ENCODE measurements at places on chromosomes 13 and 19.

DNA sequence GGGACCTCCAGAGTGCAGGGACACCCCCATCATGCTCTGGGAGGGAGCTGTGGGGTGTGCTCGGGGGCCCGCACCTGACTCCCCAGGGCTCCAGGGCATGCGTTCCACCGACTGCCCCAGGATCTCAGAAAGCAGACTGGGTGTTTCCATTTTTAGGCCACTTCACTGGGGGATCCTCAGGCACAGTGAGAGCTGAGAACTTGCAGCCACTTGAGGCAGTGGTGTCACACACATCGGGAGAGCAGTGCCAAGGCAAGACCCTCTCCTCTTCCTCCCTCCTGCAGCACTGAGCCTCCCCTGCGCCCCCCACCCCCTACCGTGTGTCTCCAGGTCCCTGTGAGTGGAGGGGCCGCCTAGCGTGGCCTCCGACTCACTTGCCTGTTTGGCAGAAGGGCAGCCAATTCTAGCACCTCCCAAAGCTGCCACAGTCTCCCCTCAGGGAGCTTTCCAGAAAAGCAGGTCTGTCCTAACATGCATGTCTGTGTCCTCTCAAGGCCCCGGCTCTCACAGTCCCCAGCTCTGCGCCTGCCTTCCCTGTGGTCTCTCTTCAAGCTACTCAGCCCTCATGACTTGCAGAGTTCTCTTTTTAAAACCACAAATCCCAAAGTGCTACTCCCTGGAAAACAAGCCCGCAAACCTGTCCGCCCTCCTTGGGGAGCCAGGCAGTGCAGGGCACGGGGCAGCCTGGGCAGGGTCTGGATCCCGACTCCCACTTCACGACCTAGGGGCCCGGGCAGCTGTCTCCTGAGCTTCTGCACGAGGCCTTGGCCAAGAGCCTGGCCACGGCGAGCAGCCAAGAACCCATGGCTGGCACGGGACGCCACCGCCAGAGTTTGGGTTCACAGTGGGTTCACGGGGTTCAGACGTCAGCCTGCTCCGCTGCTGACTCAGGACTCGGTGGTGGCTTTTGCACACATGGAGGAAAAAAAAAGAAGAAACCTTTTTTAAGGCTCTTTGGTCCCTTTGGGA is 94.1 kb downstream of the STK24 start:
- no peak for DNase-seq

GRCh38 chr13:81988567-81988966 is 1647.6 kb upstream of the SPRY2 start:
- no peak for DNase-seq

DNA sequence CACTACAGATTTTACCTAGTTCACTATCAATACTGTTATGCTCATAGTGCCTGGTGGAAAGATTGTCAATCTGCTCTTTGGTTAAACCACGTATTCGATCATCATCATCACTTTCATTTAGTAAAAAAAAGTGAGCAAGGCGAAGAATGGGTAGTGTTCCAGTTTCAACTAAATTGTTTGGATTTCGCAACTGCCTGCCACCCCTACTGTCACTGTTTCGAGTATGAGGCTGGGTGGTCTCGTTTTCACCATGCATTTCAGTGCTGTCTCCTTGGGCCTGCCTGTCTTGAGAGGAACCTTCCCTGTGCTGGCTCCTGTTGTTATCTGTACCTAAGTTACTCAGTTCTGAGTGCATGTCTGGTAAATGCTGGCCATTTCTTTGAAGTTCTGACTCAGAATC is 8.1 kb downstream of the RNF6 start:
- no peak for DNase-seq

GRCh38 chr13:34155931-34156607 is 338.1 kb downstream of the RFC3 start:
- no peak for DNase-seq

DNA sequence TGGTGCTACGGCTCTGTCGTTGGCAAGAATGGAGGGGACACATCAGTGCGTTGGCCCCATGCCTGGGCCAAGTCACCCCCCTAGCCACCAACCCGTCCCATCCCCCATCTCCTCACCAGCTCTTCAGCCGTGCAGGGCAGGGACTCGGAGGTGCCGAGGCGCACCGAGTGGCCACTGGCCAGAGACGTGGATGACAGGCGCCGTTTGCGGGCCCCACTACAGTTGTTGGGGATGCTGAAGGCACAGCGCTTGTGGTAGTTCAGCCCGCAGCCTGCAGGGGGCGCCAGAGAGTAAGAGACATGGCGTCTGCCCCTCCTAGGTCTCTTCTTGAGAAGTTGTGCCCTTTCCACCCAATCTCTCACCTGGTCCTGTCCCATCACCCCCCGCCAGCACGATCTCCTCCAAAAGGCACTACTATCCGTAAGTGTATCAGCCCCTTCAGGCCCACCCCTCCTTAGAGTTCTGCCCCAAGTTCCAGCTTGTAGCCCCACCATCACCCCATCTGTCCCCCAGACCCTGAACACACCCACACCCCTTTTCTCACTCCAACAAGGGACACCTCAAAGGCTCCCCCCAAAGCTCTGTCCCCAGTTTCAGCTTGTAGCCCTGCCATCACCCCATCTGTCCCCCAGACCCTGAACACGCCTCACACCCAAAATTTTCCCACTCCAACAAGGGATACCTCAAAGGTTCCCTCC is 12.4 kb downstream of the PRKD2 start:
- DNase-seq = peak; percentile 96

GRCh38 chr13:42405665-42406390 is 133.9 kb downstream of the AKAP11 start:
- DNase-seq = peak; percentile 70
